HL-60 (cell line): ENCODE measurements at places on chromosomes 3 and 15.

- no peak for DNase-seq
Measured at GRCh38 chr3:82080792-82081191, 319.3 kb upstream of the GBE1 start.

- no peak for DNase-seq
Measured at GRCh38 chr15:95138604-95139270, 907.4 kb downstream of the MCTP2 start.

- DNase-seq: no peak
Measured at GRCh38 chr3:138394156-138394555, 40.3 kb upstream of the ESYT3 start.

- DNase-seq: no peak
Measured at GRCh38 chr15:98889930-98890695, 117.5 kb downstream of the PGPEP1L start.

DNA sequence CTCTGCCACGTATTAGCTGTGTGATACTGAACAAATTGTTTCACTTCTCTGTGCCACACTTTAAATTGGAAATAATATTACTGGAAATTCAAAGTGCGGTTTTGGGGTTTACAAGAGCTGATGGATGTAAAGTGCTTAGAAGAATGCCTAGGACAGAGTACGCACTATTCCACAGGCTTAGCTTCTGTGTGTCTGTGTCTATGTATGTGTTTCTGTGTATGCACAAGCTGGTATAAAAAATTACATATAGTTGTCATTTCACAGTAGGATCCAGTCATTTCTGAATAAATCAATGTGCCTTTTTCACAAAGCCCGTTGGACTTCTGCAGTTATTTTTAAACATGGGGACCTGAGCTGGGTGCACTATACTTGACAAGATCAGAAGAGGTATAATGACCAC, 370.4 kb downstream of the TUSC7 start:
- no peak for DNase-seq

DNA sequence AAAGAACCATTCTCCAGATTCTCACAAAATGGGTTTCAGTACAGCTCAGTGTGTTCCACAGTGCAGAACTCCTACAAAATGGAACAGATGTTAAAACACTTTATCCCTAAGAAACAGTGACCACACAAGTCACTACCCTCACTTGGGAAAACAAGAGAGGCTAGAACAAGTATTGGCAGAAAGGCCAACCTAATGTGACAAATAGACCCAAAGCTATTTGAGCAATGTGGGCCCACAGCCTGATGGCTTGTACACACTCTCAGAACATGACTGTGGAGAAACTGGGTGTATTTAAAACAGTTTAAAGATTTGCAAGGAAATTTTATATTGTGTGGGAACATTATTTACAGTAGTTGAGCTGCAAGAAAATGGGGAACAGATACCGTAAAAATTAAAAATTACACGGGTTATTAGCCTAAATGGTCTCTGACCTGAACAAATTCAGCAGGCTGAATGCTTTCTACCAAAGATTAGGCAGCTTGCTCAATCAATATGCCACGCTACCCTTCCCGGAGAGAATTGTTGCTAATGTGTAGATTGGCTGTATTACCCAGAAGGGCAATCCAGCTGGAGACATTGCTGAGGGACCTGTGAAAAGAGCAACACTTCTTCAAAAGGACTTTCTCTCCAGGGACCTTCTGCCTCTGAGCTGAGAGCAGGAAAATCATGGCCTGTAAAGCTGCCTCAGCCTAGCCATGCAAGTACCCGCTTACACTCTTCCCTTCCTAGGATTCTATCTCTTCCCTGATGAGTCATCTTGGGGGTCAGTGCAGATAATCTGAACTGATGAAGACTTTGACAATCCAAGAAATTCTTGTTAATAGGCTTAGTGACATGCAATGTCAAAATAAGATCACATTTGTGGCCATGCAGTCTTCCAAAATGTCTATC, 97.1 kb downstream of the STRIT1 start:
- DNase-seq: no peak

GRCh38 chr3:197155046-197155445, 125.4 kb upstream of the MELTF start:
- DNase-seq: no peak

DNA sequence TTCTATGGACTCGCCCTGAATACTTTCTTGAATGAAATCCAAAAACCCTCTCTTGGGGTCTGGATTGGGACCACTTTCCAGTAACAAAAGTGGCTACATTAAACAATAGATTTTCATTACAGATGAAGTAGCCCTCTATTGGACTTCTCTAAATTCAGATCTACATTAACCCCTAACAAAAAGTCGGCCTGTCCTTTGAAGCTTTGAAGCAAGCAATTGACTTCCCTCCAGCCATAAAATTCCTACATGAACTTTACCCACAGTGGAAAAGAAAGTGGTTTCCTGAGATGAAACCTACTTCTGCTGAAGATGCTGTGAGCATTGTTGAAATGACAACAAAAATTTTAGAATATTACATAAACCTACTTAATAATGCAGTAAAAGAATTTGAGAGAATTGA, 967.1 kb upstream of the ROBO1 start:
- DNase-seq: no peak

DNA sequence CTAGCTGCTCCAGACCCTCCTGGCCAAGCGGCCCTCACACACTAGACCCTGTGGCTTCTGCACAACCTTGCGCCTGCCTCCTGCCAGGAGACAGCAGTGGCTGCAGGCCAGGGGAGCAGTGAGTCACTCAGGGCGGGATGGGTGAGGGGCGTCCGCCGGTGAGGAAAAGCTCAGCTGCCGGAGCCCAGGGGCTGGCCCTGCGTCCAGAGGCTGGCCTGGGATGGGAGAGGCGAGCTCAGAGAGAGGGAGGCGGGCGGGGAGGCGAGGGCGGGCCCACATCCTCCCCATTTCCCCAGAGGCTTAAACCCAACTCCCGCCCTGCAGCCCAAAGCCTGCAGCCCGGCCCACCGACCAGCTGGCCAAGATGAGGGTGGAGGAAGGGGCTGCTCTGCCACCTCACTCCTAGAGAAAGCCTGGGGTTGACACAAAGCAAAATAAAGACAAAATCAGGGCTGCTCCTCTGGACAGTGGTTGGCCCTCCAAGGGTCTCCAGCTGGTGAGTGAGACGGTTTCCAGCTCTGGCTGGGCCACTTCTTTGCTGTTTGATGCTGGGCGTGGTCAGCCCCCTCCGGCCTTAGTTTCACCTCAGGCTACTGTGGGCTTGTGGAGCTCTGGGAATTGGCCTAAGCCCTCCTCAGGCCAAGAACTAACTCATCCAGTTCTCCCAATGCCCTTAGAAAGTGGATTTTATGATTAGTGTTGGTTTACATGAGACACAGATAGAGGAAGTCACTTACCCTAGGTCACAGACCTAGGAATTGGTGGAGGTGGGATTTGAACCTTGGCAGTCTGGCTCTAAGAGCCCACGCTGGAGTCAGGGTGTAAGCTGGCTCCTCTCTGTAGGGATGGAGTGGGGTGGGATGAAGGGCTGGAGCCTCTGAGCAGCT, 50.6 kb downstream of the IQSEC1 start:
- DNase-seq: no peak

DNA sequence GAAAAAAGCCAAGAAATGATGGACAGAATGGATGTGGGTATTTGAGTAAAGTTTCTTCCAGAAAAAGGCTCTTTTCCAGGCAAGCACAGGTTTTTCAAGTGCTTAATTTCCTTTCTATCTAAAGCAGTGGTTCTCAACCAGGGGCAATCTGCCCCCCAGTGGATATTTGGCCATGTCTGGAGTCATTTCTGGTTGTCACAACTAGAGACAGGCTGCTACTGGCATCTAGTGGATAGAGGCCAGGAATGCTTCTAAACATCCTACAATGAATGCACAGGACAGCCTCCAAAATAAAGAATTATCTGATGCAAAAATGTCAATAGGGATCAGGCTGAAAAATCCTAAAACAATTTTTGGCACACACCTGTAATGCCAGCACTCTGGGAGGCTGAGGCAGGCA, 23.9 kb downstream of the SEC22C start:
- DNase-seq: no peak

- no peak for DNase-seq
Measured at GRCh38 chr15:33013827-33014445, 180.6 kb downstream of the FMN1 start.

GRCh38 chr15:91988071-91988470, 134.6 kb downstream of the SLCO3A1 start:
- DNase-seq: no peak

- DNase-seq: no peak
Measured at GRCh38 chr3:40939741-40940130, 259.6 kb upstream of the CTNNB1 start.

GRCh38 chr3:143821862-143822261, 26.4 kb downstream of the SLC9A9 start:
- DNase-seq: no peak

DNA sequence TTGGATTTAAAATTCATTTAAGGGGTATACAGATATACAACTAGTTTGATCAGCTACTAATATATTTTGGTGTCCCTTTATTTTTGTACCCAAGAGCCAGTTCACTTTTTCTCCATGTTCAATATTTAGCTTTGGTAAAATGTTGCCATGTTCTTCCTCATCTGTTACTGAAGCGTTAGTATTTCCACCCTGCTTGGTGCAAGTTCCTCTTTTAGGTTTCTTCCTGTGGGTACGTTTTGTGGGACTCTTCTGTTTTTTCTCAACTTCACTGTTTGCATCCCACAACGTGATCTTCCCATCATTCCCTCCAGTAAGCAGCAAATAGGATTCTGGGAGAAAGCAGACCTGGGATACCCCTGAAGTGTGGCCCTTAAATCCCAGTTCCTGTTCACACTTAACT, 14.1 kb downstream of the WDR53 start:
- DNase-seq: peak; percentile 76

DNA sequence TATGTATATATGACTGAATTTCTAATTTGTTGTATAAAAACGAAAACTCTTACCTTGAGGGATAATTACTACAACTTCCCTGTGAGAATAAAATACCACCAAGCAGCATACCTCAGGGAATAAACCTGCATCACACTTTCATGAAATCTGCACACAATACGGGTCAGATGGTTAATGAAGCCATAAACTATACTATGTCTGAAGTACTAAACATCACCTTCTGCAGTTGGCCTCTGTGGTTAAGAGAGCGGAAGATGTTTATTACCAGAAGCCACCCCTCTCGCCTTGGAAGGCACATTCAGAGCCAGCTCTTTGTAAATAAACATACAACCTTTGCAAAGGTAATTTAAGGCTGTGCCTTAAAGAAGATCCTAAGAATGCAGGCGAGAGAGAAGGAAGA, 462.1 kb upstream of the NR2F2 start:
- DNase-seq: no peak

DNA sequence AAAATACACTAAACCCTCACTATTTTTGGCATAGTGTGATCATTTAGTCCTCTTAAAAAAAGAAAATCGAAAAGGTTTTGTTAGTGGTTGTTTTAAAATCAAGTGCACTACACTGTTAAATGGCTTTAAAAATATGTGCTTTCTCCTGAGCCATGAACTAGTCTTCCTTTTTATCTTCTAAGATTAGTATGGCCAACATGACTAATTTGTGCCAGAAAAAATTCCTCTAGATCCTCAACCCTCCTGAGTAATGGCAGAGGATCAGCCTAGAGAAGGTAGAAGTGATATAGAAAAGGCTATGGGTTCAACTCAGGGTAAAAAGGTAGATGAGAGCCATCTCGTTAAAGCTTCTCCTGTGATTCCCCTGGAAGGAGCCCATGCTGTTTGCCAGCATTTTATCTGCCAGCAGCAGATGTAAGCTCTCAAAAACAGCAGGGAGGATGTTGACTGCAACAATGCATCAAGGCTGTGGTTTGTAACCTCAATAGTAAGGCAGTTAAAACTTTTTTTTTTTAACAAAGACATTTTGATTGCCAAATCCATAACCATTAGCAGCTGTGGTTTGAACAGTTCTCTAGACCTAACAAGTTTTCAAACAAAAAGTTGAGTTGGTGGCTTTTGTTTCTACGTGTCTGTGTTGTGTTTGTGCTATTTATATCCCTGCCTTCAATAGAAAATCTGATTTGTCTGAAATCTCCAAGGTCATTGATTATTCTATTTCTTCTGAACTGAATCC, 30.2 kb upstream of the ZNF609 start:
- peak; percentile 88 for DNase-seq
